ENCODE measurements at places on chromosomes 11 and 22.

DNA sequence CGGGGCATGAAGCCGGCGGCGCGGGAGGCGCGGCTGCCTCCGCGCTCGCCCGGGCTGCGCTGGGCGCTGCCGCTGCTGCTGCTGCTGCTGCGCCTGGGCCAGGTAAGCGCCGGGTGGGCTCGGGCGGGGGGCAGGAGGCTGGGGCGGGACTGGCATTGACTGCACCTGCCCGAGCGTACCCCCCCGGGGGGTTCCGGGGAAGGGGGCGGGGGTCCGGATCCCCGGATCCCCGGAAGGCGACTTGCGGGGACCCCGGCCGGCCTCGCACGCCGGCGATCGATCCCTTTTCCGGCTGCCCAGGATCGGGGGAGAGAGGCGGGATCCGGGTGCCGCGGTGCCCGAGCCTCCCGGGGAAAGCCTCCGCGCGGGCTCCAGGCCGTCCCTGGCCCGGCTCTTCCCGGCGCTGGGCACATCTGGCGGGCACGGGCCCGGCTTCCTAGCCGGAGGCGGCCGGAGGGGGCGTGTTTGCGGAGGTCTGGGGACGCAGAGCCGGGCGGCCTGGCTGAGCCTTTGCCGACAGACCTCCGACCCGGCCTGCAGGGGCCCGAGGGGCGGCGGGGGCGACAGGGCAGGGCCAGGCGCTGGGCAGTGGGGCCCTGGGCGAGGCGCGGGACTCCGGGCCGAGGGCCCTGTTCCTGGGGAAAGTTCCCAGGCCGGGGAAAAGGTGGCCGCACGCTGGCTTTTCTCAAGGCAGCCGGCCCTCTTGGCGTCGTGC lies 705 bp downstream of the PTPRJ start:
- DNase-seq, result no peak

DNA sequence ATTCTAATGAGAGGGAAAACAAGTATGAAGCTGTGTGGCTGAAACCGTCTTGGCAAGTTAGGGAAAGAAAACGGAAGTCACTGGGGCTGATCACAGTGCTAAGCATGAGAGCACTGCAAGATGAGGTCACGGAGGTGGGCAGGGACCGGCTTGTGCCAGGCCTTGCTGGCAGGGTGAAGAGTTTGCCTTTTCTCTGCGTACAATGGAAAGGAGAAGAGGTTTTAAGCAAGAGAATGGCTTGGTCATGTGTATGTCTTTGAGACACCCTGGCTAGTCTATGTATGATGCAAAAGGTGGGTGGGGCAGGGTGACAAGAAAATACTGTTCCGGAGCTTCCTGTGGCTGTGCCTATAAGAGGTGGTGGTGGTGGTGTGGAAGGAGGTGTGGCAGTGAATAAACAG lies 567.9 kb downstream of the NTM start:
- DNase-seq, result peak; percentile 34

DNA sequence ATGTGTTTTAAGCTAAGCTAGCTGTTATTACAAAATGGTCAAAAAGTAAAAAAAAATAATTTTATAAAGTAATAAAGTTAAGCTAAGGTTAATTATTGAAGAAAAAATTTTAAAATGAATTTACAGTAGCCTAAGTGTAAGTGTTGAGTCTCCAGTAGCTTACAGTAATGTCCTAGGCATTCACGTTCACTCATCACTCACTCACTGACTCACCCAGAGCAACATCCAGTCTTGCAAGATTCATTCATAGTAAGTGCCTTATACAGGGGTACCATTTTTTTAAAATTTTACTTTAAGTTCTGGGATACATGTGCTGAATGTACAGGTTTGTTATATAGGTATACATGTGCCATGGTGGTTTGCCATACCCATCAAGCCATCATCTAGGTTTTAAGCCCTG lies 11.6 kb upstream of the OOSP4B start:
- DNase-seq, result no peak

DNA sequence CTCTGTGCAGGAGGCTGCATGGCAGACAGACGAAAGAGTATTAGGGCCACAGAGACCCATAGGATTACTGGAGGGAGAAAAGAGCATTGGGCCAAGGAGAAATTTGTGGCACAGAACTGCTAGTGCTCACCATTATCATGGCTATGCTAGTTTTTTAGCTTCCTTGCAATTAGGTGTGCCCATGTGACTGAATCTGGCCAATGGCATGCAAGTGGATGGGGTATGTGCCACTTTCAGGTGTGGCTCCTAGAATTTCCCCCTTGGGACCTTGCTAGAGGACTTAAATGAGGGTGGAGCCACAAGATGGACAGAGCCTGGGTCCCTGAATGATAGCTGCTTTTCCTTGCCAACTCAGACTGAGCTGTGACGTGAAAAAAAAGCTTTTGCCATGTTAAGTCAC lies 73.9 kb upstream of the TENM4 start:
- DNase-seq, result no peak

DNA sequence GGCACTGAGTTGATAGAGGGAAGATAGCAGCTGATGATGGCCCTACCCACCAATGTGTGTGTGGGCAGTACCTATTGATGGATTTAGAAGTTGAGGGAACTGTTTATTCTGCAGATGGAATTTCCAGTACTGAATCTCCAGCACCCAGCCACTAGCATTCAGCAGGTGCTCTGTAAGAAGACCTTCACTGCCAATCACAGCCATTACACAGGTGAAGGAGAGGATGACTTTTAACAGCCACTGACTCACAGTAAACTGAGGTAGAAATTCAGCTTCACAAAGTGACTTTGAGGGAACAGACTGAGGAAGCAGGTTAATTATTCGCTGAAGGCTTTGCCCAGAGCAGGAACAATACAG lies 107.8 kb downstream of the GGTLC2 start:
- no peak for DNase-seq

DNA sequence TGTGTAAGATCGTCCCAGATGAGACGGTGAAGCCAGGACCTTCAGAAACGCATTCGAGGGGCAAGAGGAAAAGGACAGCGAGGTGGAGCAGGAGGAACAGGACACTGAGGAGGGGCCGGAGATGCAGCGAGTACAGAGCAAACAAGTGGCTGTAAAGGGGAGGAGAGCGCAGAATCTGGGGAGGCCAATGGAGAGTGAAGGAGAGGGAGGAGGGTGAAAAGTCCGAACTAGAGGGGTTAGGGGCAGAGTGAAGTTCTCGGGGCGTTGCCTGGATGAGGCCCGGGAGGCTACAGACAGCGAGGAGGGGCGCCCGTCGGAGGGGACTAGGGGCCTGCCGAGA lies 8.8 kb upstream of the PPIL2 start:
- DNase-seq, result no peak

- no peak for DNase-seq
Measured at GRCh38 chr22:25651332-25652085, 87.0 kb downstream of the GRK3 start.

GRCh38 chr11:106344394-106344793 lies 266.9 kb downstream of the AASDHPPT start:
- DNase-seq, result no peak

DNA sequence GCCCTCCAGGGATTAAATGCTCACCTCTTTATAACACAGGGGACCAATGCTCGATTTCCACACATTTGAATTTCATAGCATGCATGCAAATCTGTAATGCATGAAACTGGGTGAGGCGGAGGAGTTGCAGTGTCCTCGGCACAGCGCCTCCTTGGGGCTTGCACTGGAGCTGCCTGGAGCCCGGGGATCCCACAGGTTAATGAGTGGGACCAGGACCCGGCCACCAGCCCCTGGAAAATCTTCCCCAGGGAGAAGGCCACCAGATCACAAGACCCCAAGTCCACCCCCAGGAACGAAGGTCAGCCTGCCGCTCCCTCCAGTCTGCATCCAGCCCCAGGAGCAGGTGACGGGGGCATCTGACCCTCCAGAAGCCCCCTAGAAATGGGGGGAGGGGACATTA lies 119.1 kb downstream of the MN1 start:
- no peak for DNase-seq

DNA sequence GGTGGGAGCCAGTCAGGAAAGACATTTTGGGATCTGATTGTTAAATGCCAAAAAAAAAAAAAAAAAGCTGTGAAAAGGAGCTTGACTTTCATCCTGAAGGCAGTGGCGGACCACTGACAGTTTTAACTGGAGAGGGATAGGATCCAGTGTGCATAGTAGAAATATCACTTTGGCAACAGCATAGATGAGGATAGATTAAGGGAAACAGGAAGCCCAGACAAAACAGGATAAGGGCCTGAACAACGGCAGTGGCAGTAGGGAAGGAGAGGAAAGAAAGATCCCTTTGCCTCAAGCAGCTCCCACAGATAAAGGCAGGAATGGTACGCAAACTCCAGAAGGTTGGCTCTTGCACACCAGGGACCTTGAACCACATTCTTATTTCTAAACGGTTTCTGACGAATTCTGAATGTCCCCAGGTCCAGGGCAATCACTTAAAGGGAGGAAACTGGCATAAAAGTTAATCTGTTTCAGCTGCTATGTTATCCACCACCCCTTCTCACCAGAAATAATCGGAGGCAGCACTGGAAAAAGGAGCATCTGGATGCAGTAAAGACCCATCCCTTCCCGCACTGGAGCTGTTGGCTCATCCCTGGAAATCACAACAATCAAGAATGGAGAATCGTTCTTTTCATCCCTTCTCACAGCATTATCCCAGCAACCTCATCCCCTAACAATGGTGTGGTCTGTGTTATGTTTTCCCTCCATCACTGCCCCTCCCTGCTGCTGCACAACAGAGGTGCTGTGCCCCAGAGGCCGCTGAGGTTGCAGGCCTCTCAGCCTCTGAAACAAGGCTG lies 99.1 kb downstream of the GAB2 start:
- peak; percentile 66 for DNase-seq

DNA sequence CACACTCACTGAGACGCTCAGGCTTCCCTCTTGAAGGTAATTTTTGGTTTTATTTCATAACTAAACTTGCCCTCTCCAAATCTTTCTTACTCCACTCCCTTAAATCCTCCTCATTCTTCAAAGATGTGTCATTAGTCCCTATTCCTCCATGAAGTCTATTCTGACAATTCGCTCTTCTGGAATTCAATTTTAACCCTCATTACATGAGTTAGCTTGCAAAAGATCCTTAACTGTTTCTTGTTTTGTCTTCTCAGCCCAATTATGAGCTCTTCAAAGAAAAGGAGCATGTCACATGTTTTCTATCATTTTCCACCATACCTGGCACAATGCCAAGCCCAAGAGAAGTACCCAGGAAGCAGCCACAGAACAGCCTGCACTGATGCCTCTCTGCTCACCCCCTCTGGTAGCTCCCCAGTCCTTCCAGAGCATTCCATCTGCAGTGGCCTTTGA lies 13.0 kb downstream of the GALNT18 start:
- no peak for DNase-seq

- DNase-seq, result no peak
Measured at GRCh38 chr11:130139401-130139800, 20.2 kb upstream of the ST14 start.

DNA sequence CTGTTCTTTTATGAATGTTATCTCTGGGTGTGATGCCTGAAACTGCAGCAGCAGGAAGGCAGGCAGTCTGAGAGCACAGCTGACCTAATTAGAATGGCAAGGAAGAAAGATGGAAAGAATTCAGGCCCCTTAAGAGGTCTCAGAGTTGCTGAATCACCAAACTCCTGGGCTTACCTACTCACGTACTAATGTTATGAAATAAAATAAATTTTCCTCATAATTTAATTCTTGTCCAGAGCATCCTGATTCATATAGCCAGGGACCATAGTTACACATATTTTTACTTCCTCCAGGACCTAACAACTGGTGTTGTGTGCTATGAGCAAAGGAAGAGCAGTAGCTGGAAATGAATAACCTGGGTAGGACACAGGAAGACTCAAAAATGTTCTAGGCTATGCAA lies 41.9 kb downstream of the SNX19 start:
- no peak for DNase-seq

DNA sequence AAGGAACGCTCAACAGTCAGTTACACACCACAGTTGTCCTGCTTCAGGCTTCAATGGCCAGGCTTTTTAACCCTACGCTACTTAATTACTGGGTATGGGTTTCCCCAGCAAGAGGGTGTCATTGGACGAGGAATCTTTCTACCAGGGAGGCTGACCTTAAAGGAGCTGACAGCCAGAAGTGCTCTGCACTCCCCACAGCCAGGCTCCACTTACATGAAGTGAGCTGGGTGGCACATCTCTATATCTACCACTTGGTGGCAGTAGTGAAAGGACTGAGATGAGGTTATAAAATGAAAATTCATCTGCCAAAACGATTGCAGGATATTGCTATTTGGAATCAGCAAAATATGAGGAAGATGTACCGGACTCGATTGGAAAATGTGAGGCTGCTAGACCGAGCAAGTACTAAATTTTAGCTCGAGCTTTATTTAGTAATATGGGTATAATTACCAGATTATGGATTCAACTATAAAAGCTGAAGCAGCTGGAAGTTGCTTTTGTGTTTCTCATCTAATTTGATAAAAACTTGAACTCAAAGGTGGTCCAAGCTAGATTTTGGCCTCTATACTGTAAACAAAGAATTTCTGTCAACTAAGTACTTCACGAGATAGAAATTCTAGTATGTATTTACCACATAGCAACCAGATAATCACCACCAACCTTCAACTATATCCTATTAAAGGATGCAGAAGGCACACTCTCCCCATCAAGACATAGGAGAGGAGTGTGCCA lies 53.9 kb upstream of the CEP126 start:
- no peak for DNase-seq

DNA sequence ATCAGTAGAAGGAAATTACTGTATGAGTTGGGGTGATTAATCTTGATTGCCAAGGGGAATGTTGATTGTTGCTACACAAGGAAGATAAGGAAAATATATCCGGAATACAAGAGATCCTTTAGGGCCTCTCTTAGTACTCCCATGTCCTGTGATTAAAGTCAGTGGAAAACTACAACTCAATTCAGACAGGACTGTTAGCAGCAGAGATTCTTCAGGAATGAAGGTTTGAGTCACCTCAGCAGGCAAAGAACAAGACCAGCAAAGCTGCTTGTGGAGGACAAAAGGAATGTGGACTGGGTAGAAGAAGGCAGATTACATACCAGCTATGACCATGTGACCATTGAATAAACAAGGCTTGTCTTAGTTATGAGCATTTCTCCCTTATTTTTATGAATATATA lies 478.2 kb downstream of the BUD13 start:
- DNase-seq, result no peak

- DNase-seq, result no peak
Measured at GRCh38 chr11:1497600-1497999, 11.0 kb upstream of the MOB2 start.

- no peak for DNase-seq
Measured at GRCh38 chr22:44084044-44084772, 60.1 kb downstream of the PARVB start.

GRCh38 chr11:69479591-69480271 lies 1.7 kb upstream of the LINC01488 start:
- no peak for DNase-seq

DNA sequence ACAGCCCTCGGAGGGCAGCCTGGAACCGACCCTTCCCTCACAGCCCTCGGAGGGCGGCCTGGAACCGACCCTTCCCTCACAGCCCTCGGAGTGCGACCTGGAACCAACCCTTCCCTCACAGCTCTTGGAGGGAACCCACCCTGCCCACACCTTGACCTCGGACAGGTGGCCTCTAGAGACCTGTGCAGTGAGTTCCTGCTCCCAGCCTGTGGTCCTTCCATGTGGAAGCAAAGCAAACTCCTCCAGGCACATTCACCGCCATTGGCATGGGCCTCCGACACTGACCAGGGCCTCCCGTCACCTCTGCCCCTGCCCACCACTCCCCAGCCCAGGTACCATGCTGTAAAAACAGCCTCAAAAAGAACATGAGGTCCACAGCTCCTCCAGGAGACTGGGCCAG lies 272.1 kb downstream of the BRD1 start:
- DNase-seq, result no peak
